Smooth muscle cell of the brain vasculature (primary cell): ENCODE measurements at places on chromosomes 11 and 22.

DNA sequence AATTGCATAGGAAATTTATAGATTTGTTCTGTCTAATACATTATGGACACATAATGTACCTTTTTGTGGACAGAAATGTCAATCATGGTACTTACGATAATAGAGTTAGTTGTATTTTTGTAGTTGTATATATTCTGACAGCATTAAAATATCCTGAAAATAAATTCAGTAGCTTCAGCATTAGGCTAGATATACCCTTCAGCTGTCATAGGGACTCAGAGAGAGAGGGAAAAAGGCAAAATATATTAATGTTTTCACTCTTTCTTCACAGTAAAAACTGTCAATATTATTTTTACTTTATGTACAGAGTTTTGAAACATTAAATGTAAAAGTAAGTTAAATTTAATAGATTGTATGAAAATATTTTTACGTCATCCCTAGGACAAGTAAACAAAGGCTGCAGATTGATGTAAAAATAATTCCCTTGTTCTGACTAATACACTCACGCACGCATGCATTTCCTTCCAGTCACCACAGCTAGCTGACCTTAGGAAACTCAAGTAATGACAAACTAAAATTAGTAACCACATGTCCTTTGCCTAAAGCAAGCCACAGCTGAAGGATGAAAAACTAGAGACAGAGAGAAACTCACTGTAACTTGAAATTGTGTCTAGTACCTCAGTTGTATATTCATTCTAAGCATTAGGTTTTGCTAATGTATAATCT lies 104.7 kb upstream of the CARD18 start:
- peak; percentile 65 for DNase-seq

- DNase-seq: no peak
Measured at GRCh38 chr22:39677967-39678366, 107.4 kb downstream of the CACNA1I start.

GRCh38 chr22:23894710-23895598 lies 771 bp downstream of the MIF start:
- DNase-seq: no peak

GRCh38 chr22:36366291-36366708 lies 21.5 kb downstream of the MYH9 start:
- DNase-seq: no peak

GRCh38 chr11:41050791-41051190 lies 408.7 kb downstream of the LRRC4C start:
- no peak for DNase-seq

GRCh38 chr11:7473717-7474116 lies 11.6 kb upstream of the OLFML1 start:
- DNase-seq: no peak

GRCh38 chr11:125268611-125269010 lies 104.1 kb downstream of the PKNOX2 start:
- DNase-seq: no peak

GRCh38 chr11:111540114-111540936 lies at the start of gene LAYN:
TSS of gene LAYN (plus strand) at chr11:111540720. CDS start at chr11:111540844, 124 bp downstream.
- DNase-seq: no peak

DNA sequence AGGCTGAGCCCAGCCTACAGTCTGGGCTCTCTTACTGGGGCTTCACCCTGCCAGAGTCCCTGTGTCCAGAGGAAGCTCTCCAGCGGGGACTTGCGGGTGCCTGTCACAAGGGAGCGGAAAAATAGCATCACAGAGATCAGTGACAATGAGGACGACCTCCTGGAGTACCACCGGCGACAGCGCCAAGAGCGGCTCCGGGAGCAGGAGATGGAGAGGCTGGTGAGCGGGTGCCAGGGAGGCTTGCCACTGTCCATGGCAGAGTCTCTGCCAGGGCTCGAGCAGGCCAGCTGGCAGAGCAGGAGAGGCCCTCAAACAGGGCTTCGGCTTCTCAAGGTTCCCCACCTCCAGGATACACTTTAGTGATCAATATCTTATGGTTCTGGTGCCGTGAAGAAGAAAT lies 21.0 kb downstream of the PHLDB1 start:
- DNase-seq: no peak
